SJSA1 (cell line): ENCODE measurements at places on chromosomes 6 and 20.
A peak's percentile ranks its signal among the peaks of the same experiment; 100 is the strongest.

- DNase-seq = no peak
Observed at GRCh38 chr6:37368961-37369320, 15.2 kb downstream of the RNF8 start.

DNA sequence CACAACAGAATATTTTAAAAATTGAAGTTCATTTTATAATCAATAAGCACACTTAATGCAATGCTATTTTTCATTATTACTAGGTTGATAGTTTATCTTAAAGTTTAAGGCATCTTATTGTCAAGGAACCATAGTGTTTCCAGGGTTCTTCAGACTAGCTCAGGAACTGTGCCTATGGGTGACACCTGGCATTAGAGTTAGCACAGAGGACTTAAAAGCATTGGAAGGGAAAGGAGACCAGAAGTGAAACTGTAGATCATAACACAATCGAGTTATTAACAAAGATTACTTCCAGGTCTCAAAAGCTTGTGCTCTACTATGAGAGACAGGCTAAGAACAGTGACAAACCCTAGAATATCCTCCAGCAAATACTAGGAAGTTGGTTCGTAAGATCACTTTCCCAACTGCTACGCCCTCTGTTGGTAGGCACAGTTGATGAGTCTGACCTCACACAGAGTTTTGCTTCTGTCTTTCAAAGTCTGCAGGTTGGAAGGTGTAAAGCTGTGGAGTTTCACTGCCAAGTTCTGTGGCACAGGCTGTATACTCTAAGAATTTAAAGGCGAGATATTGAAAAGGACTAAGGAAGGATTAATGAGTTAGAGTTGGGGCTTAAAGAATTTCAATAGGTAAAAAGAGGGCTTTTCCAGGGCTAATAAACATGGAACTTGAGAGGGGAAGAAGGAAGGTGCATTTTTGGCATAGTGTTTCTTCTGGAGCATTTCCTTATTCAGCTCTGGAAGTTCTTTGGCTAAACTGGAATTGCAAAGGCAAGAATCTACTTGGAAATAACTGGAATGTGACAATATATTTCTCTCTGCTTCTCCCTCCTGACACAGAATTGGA, 531.3 kb upstream of the JAG1 start:
- peak; percentile 56 for DNase-seq

GRCh38 chr6:7468382-7469081, 72.9 kb upstream of the DSP start:
- peak; percentile 39 for DNase-seq

GRCh38 chr6:156474507-156475120, 302.6 kb upstream of the ARID1B start:
- DNase-seq = no peak

GRCh38 chr20:11080781-11081377, 407.1 kb upstream of the JAG1 start:
- no peak for DNase-seq
